ENCODE measurements at places on chromosomes 7 and 10.

DNA sequence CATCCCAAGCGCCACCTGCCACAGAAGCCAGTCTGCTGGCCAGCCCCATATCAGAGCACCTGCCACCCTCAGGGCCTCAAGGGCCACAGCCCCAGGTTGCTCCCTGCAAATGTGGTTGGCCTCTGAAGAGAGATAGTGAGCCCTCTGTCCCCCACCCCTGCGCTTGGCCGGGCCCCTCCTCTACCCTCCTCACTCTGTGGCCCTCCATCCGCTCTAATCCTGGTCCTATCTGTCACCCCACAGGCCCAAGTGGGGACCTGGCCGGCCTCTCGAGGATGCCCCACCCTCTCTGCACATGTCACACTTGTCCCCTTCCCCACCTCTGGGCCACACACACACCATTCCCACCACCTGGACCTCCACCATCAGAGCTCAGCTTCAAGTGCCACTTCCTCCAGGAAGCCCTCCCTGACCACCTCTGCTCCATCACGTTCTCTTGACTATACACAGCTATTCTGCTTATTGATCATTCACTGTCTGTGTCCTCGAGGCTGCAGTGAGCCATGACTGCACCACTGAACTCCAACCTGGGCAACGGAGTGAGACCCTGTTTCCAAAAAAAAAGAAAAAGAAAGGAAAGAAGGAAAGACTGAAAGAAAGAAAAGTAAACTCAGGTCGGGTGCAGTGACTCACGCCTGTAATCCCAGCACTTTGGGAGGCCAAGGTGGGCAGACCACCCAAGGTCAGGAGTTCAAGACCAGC is 42.4 kb downstream of the TNRC18 start:
- DNase-seq: no peak

DNA sequence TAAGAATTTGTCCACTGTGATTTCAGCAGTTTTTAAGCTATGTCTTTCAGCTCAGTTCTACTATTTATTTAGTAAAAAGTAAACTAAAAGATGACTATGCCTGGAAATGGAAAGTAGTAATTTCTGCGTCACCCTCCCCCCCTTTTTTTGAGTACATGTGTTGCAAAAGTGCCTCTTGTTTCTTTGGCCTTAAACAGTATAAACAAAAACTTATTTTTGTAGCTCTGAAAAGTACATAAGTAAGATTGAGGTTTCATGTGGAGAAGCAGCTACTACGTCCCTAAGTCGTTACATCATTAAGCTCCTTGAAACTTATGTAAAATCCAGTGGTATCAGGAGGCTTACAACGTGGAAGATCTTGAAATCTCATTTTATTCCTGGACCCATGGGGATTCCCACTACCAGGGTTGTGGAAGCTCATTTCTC is 46.3 kb upstream of the HBP1 start:
- no peak for DNase-seq

DNA sequence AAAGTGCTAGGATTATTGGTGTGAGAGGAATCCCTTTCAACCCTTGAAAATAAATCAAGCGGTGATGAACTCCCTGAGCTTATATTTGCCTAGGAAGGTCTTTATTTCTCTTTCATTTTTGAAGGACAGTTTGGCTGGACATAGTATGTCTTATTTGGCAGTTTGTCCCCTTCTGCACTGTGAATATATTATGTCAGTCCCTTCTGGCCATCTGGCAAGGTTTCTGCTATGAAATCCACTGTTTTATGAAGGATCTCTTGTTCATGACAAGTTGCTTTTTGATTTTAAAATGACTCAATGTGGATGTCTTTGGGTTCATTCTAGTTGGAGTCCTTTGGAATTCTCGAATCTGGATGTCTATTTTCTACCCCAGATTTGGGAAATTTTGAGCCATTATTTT is 21.7 kb upstream of the MCM10 start:
- DNase-seq: no peak

DNA sequence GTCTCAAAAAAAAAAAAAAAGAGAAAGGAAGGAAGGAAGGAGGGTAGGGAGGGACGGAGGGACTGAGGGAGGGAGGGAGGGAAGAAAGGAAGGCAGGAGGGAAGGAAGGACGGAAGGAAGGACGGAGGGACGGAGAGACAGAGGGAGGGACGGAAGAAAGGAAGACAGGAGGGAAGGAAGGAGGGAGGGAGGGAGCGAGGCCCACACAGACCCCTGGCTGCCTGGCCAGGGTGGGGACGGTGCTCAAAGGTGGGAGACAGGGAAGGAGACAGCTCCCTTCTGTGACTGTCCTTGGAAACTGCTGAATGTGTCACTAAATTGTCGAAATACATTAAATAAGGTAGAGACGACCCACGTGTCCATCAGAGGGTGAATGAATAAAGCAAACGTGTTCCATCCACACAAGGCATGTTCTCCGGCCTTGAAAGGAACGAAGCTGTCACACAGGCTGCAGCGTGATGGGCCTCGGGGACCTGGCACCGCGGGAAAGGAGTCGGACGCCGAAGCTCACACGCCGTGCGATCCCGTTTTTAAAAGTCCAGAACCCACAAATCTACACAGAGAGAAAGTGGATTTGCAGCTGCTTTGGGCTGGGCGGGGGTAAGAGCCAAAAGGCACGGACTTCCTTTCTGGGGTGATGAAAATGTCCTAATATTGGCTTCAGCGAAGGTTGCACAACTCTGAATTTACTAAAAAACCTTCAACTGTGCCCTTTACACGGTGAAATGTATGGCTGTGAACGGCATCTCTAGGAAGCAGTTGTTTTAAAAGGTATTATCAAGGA is 23.3 kb downstream of the ADAP1 start:
- no peak for DNase-seq

DNA sequence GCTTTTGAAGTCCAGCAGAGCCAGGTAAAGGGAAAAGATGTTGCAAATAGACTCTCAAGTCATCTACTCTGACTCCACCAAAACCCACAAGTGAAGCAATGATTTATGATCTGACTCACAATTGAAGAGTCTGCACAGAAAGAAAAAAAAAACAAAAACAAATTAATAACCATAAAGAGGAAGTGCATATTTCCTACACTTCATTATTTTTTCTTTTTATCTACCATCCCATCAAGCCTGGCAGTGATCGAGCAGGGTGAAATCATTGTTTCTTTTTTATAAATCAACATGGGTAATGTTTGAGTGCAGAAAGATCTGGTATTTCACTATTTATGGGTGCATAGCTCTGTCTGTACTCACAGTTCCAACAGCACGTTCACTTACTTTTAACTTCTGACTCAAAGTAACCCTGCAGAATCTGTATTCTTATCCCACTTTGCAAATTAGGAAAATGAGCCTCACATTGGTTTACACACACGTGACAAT is 829.0 kb downstream of the TNS3 start:
- DNase-seq: peak; percentile 97

DNA sequence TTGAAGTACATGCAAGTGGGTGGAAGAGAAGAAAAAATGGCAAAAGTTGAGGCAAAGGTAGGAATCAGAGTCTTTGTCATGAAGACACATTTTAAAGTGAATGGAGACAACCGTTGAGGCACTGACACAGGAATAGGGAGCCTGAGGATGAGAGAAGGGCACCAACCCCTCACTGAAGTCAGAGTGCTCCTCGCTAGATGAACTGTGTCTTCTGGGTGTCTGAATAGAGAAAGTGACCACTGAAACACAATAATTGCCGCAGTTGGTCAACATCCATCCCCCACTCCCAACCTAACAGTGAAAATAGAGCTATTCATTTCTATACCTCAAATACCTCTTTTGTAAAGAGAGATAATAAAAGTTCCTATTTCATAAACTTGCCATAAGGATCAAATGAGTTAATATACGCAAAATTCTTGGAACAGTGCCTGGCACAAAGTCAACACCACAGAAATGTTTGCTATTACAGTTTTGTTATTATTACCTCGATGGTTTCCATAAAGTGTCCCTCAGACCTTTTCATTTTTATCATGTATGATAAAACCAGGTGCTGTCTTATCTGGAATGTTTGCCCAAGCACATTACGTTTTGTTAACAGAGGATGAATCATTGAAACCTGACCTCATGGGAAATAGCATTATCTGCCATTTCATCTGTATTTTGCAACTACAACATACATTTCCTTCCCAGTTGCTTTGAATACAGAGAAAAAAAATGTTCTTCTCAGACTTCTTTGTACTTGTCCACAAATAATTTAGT is 61.8 kb upstream of the SP4 start:
- no peak for DNase-seq

DNA sequence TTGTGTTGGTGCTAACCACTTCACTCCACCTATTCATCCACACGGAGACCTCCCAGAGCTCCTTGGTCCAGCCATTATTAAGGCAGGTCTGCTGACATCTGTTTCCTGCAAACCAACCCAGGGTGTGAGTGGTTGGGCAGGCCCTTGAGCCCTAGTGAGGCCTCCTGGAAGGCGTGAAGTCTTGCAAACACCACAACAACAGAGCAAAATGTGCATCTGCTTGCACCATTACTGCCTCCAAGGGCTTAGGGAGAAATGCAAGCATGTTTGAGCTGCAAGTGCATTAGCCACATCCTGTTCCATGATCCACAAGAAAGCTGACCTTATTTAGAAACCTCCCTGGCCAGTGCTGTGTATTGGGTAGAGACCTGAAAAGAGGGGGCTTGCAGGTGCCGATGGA is 325.5 kb downstream of the GRID1 start:
- DNase-seq: no peak

DNA sequence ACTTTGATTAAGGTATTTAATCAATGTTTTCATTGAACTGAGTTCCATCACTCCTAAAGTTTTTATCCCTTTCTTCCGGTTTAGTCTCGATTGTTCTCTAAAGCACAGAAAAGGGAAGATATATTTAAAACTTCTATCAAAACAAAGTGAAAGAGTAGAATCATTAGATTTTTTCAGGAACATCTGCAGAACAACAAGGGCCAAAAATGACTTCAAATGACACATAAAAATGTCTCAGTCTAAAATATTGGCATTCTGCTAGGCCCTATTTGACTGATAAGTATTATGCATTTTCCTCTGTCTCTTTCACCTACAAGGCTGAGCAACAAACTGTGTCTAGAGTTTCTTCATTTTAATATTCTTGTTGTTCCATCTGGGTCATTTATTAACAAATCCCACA is 899.5 kb upstream of the LRRTM3 start:
- DNase-seq: no peak

- DNase-seq: no peak
These were observed 615.7 kb upstream of the NRP1 start for GRCh38 chr10:33950206-33950605.

DNA sequence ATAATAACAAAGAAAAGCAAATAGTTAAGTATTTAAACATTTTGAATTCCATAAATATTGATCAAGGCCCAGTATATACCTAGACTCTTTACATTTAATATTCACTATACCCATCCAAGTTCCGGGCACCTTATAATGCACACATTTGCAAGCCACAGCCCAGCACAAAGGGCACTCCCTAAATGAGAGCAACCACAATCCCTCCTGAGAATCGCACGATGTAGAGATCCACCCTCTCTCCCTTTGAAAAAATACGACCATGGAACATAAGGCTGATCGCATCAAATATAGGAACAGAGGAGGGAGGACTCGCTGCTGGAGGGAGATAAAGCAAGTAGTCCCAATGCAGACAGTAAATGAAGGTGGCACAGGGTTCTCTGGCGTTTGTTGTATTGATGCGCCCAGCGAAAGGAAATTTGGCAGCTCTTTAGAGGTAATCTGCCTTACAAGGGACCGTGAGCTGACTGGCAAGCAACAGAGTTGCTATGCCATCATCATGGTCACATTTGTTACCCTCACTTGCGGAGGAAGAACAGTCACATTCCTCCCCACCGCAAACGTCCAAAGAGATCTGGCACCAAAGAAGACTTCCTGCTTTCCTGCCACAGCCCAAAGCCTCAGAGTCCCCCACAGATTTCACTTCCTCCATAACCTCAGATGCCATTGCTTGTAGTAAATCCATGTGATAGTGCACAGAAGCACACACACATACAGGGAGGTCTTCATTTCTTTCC is 16.1 kb upstream of the TAS2R40 start:
- DNase-seq: no peak

- no peak for DNase-seq
These were observed 96.6 kb downstream of the AVL9 start for GRCh38 chr7:32591938-32592337.

- DNase-seq: peak; percentile 53
These were observed 111.0 kb downstream of the NRP1 start for GRCh38 chr10:33223326-33224000.

DNA sequence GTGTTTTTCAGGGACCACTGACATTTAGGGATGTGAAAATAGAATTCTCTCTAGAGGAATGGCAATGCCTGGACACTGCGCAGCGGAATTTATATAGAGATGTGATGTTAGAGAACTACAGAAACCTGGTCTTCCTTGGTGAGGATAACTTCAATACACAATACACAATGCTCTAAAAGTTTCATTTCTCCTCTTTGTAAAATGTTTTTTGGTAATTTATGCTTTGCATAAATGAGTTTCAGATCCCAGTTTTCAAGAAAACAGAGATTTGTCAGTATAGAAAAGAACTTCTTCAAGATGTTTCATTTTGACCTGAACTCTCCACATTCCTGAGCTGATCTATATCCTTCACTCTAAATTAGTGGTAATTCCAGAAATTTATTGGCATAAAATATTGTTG is 14.2 kb downstream of the ZNF92 start:
- no peak for DNase-seq

- no peak for DNase-seq
These were observed 47.9 kb downstream of the MTPN start for GRCh38 chr7:135929249-135929648.

DNA sequence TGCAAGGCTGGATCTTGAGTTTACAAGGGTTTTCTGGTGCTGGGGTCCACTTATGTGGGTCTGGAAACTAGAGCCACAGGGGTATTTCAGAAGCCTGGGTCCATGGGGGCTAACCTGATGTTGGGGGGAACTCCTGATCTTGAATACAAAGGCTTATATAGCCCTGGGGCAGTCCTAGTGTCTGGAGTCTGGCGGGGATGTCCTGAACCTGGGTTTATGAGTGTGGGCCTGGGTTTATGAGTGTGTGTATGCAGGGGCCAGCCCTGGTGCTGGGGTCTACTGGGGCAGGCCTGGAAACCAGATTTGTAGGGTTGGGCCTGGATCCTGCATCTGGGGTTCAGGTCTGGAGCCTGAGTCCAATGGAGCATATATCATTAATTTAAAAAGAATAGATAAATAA is 146.5 kb upstream of the C1GALT1 start:
- DNase-seq: no peak

- no peak for DNase-seq
These were observed 25.0 kb downstream of the SHH start for GRCh38 chr7:155787171-155787851.

DNA sequence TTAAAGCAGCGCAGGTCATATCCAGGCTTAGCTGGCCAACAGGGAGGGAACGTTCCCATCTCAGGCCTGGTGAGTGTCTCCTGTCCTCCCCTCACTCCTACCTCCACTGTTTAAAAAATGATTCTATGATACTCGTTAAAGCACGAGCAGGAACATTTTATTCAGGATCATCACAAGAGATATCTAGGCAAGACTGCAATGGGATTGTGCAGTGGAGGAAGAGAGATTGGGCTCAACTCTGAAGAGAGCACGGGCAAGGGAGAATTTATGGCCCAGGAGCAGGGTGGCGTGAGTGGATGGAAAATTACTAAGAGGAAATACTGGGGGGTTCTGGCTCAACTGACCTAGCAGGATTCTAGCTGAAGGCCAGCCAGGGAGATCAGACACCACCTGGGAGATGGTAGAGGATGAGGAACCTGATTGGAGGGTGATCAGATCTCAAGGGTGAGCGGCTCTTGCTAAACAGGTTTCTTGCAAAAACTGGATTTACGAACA is 9.0 kb upstream of the HSPB1 start:
- DNase-seq: no peak
